ENCODE measurements at places on chromosomes 1 and 21.

GRCh38 chr1:174652569-174653280 is 205.0 kb downstream of the GPR52 start:
- no peak for DNase-seq

GRCh38 chr1:111419037-111419436 is 8.5 kb downstream of the OVGP1 start:
- DNase-seq: no peak

GRCh38 chr1:24919791-24920532 is 10.1 kb downstream of the RUNX3 start:
- DNase-seq: no peak

DNA sequence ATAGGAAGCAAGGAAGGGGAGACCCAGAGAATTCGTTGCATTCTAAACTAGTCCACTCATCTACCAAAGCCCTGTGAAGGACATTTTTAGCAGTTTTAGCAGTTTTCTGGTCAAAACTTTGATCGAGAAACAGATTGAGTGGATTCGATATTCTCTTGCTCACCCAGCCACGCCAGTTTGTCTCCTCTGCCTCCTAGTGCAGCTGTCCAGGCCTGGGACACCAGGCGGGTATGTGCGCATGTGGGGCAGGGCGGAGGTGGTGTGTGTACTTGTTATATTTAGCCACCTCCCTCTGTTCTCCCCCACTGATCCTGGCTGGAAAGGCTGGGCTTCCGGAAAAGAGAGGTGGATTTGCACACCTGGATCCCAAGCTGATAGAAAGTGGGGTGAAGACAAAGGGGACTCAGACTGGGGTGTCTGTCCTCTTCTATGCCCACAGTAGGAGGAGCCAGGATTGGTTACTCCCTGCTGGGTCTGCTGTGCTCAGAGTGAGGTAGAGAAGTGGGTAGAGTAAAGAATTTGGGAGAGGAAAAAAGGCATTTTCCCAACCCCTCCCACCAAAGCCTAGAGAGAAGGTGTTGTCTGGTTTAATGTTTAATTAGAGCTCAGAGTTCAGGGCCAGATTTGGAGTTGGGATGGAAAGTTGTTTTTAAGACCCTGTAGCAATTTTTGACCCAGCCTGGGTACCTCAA is 3.8 kb downstream of the LMNA start:
- DNase-seq: no peak

GRCh38 chr1:186864296-186864695 is 35.5 kb downstream of the PLA2G4A start:
- DNase-seq: no peak

DNA sequence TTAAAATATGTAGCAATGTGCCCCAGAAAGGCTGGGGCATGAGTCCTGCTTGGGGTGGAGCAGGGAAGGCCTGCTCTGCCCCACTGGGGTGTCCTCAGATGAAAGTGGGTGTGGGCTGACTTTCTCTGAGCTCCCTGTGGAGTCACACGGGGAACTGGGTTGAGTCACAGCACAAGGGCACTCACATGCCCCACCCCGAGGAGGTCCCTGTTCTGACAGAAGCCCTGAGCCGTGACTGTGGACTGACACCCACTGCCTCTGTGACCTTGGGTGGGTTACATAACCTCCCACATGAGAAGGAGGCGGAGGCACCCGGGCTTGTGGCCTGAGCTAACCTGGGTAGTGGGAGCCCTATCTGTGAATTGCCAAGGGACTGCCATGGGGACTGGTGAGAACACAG is 52.5 kb upstream of the TINAGL1 start:
- DNase-seq: no peak

GRCh38 chr1:94322696-94323095 is 85.3 kb upstream of the ARHGAP29 start:
- DNase-seq: no peak

DNA sequence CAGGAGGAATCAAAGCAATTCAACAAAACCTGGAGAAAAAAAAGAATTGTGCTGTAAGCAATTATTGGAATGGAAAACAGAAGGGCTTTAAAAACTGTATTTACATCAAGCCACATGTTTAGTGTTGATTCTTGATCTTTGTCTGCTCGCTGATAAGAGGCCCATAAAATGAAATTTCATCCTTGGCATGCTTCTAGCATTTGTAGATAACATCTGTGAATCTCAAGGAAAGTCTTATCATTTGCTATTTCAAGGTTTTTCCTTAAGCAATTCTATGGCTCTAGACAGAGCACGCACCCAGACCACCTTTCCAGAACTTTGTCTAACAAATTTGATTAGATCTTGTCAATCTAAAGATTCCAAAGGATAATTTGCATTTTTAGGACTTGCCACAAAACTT is 181.0 kb upstream of the FGGY start:
- DNase-seq: no peak

DNA sequence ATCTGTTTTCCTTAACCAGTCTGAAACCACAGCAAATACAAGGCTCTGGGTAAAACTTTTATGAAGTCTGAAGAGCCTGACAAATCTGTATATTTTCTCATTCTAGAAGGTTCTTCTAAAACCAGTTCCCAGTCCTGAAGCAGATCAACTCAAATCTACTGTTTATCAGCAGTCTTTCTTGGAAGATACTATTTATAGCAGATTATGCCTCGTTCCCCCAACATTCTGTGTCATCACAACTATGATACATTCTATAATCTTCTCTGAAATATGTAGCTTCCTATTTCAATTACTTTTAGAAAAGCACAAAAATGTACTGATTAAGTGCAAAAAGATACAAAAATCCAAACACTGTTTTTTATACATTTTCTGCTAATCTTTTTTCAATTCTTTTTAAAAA is 67.5 kb downstream of the NIBAN1 start:
- no peak for DNase-seq

DNA sequence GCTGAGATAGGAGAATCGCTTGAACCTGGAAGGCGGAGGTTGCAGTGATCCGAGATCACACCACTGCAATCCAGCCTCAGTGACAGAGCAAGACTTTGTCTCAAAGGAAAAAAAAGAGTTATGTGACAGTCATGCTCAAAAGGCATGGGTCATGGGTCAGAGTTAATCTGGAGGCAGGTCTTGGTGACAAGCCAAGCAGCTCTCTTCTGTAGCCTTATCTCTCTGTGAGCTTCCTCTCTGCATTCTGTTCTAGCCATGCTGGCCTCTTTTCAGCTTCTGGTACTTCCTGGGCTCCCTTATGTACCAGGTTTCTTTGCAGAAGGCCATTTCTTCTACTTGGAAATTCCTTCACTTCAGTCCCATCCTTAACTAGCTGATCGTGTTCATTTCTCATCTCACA is 63.6 kb downstream of the NGF start:
- DNase-seq: no peak

GRCh38 chr1:26317146-26317545 is 612 bp upstream of the CD52 start:
- DNase-seq: no peak

GRCh38 chr1:150150133-150151021 is 661 bp downstream of the PLEKHO1 start:
- DNase-seq: no peak

DNA sequence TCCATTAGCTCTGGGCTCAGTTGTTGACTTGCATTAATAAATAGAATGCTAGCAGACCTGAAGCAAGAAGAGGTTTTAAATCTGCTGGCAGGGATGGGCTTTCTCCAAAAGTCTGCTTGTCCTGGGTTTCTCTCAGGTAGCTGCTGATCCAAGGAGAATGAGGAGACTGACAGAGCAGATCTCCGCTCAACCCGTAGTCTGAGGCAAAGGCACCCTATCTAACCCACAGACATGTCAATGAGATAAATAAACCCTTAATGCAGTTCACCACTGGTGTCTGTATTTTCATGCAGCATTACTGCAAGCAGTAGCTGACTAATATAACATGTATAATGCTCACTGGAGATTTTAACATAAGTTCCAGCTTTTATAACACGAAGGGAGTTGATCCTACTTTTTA is 44.1 kb upstream of the RGS21 start:
- DNase-seq: no peak

DNA sequence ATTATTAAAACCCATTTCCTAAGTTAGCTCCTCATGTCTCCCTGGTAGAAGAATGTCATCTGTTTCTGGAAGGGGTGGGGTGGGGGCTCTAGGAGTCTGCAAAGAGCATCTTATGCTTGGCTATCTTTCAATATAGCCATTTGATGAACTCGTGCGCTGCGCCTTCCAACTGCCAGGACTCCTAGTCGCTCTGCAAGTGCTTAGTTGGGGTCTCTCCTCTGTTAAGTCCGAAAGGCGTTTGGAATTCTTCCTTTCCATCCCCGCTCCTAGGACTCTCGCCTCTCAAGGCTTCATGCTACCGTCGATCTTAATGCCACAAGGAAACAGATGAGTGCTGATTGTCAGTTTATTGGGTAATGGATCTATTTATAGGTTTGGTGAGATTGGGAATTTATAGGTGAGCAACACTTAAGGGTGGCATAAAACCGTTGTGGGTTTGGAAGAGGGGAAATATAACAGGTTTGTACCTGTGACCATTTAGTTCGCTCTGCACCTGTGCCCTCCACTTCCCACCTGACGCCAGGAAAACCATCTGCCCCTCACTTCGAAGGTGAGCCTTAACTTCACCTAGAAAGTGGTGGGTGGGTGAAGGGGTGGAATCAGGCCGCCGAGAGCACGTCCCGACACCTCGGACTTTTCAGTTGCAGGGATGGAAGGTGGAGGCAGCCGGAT is 1.1 kb downstream of the KCNH1 start:
- DNase-seq: no peak

- DNase-seq: no peak
Observed at GRCh38 chr1:81391125-81391828, 409.5 kb upstream of the ADGRL2 start.

GRCh38 chr1:174850726-174851125 is 149.0 kb upstream of the CACYBP start:
- no peak for DNase-seq

GRCh38 chr1:204578867-204579664 is 62.9 kb downstream of the MDM4 start:
- no peak for DNase-seq

GRCh38 chr21:46317710-46318463 is 5.8 kb downstream of the C21orf58 start:
- DNase-seq: no peak

DNA sequence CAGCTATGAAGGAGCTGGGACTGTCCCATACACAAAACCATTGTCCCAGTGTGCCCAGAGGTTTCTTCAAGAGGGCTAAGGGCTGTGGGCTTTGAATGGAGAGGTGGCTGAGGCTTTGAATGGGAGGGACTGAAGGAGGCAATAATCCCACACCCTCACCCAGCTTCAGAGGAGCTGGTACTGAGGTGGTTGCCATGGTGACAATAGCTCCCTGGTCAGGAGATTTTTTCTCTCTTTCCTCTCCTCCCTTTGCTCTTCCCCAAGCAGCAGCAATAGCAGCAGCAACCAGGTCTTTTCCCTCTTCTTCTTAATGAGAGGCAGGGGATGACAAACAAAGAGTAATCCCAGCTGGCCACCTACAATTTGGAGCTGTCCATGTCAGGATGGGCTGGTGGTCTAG is 1.6 kb downstream of the HPCAL4 start:
- no peak for DNase-seq

- DNase-seq: no peak
Observed at GRCh38 chr1:237664348-237664747, 226.4 kb downstream of the ZP4 start.

DNA sequence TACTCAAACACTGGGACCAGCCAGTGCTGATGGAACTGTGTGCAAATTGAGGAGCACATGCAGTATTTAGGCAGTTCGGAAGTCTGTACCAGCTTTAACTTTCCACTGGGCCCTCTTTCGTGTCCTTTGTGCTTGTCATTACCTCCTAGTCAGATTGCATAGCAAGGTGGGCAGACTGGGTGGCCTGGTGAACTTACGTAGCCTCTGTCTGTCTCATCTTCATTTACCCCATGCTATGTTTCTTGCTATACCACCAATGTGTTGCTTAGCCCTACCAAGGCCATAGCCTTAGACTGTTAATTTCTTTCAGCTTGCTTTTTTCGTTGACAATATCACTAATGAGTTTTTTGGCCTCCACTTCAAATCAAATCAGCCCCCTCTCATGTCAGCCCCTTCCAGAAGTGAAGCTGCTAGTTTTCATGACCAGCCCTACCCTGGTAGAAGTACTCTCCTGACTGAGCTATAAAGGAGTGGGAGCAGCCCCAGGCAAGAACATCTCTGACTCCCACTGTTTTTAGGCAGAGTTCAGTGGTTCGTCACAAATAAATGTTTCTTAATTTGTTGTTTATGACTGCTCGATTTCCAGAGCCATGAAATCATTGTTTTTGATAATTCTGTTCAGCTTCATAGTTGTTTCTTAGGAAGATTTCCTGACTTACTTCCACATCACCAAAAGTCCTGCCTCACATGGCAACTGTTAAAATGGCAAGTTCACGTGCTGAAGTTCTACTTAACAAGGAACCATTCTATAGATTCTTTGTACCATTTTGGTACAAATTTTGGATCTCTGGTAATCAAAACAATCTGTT is 19.3 kb downstream of the PRKACB start:
- DNase-seq: no peak

DNA sequence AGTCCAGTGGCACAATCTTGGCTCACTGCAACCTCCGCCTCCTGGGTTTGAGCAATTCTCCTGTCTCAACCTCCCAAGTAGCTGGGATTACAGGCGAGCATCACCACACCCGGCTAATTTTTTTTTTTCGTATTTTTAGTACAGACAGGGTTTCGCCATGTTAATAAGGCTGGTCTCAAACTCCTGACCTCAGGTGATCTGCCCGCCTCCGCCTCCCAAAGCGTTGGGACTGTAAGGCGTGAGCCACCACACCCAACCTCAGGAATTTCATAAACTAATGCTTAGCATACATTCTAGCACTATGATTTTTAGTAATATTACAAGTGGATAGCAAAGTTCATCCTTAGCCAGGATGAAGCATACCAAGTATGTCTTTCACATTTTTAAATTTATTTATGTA is 8.7 kb downstream of the DNAJC11 start:
- no peak for DNase-seq

Data from activated T-helper 1 cell treated with anti-CD3 and anti-CD28 coated beads, Interleukin-2, amount 50 U/mL, for 16 hours (primary cell).